ENCODE measurements at places on chromosomes 5 and 9.

GRCh38 chr5:178227929-178228328 is 4.7 kb downstream of the PHYKPL start:
- DNase-seq: no peak

DNA sequence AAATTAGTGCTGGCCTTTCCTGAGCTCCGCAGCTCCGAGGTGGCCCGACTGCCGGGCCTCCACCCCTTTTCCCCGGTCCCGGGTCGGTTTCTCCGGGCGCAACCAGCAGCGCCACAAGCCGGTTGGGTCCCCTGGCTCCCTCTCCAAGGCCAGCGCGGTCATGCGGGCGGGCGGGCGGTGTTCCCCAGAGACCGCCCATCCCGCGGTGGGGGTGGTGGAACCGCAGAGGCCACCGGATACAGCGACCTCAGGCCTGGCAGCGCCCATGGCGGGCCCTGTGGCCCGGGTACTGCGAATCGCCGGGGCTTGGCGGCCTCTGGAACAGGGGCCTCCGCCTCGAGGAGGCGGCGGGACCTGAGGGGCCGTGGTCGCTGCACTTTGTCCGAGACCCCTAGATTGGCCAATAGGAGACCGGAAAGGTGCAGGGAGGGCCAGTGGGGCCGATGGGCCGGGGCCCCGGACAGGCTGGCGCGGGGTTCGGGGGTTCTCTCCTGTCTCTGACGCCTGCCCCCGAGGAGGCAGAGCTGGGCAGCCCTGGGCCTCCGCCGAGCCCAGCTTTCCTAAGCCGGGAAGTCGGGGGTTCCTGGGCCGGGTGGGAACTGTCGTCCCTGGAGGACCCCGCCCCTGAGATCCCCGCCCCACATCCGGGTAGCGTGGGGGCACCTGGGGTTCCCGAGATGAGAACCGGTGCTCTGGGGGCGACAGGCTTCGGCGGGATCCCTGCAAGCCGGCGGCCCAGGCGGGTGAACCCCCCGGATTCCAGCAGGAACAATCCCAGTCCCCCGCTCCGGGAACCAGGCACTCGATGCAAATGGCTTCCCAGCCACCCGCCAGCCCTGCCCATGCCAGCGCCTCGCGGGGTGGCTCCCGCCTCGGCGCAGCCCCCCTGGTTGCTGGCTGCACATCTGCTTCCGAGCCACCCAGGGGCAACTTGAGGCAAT is 293.9 kb downstream of the ZSWIM6 start:
- DNase-seq: no peak

DNA sequence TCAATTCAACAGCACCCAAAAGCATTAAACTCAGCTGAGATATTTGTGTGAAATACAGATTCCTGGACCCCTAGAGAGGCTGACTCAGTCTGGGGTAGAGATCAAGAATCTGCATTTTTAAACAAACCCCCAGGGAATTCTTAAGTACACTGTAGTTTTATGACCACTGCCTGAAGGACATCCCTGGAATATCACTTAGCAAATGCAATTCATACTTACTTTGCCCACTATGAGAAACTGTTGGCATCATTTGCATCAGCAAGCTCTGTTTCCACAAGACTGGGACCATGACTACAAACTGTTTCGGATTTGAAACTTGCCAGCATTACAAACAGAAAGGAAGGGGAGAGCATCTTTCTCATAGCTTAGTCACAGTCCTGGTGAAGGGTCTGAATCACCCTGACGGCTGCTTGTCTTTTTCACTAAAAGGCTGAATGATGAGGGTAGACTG is 63.7 kb downstream of the MLLT3 start:
- peak; percentile 25 for DNase-seq

DNA sequence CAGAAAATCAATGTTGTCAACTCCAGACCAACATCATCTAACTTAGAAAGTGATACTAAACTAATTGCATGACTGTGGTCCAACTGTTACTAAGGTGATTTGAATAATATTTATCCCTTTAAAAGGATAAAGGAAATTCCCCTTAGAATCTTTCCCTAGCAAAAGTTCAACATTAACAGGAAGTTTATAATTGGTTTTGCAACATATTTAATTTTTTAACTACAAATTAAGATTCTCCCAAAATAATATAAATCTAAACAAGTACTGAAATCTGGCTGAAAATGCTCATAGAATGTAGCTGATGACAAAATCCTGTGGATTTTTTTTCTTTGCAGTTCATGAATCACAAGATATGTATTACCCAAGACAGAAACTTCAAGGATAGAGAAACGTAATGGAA is 151.4 kb downstream of the LPAR1 start:
- DNase-seq: no peak

- DNase-seq: no peak
These were observed 47.2 kb upstream of the RPL26L1 start for GRCh38 chr5:172911976-172912375.

- no peak for DNase-seq
These were observed 30.1 kb upstream of the MUSK start for GRCh38 chr9:110638381-110638954.

GRCh38 chr9:72557549-72557948 is 36.1 kb downstream of the TMC1 start:
- no peak for DNase-seq

GRCh38 chr9:133886563-133887501 is 105.3 kb downstream of the VAV2 start:
- DNase-seq: no peak
